ENCODE measurements at places on chromosomes 5 and 9. TPM values are rescaled to one million over a fixed set of nuclear protein-coding genes. Genes with fewer than 3 reads are reported as not detected.

Gene ENTPD8
- 14.2 TPM for polyA plus RNA-seq

Gene PTGDS
- polyA plus RNA-seq, result 4.6 TPM

- no peak for DNase-seq
- peaks cover 3% of the 10 kb centered on the region for H3K4me1 ChIP-seq
- no peak overlapping the region for H3K27ac ChIP-seq
- no peaks in the 10 kb centered on the region for H3K27me3 ChIP-seq
- H3K36me3 ChIP-seq, result no peaks in the 10 kb centered on the region
These were observed 35.6 kb downstream of the S1PR3 start for GRCh38 chr9:89026876-89027275.

GRCh38 chr9:83281306-83282255 is 218.6 kb upstream of the RASEF start:
- no peak overlapping the region for H3K4me3 ChIP-seq
- H3K4me1 ChIP-seq, result no peaks in the 10 kb centered on the region
- no peak overlapping the region for H3K27ac ChIP-seq
- H3K27me3 ChIP-seq, result no peaks in the 10 kb centered on the region
- no peaks in the 10 kb centered on the region for H3K36me3 ChIP-seq

GRCh38 chr9:132008184-132008803 is 71.4 kb downstream of the MED27 start:
- no peak overlapping the region for H3K4me3 ChIP-seq
- DNase-seq, result no peak
- no peaks in the 10 kb centered on the region for H3K4me1 ChIP-seq
- H3K27ac ChIP-seq, result no peak overlapping the region
- H3K36me3 ChIP-seq, result peaks cover 2% of the 10 kb centered on the region

GRCh38 chr9:106653213-106653612 is 209.8 kb upstream of the ZNF462 start:
- DNase-seq, result no peak
- no peaks in the 10 kb centered on the region for H3K4me1 ChIP-seq
- no peaks in the 10 kb centered on the region for H3K27me3 ChIP-seq

DNA sequence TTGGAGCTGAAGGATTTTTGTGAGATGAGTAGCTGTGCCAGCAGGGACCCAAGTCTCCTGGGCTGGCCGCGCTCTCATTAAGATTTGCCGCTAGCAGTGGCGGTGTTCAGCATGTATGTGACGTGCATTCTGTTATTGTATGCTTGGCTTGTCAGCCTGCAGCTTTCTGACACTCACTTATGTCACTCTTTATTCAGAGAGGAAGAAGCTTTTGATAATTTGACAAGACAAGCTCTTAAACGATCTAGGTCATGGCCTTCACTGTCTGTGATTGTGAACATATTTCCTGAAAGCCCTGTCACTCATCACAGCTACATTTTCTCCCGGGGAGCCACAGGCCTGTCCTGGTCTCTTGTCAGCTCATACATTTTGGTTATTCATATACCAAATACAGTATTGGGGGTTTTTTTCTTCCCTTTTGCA is 98.2 kb upstream of the GRHPR start:
- H3K36me3 ChIP-seq, result no peaks in the 10 kb centered on the region
- DNase-seq, result no peak
- H3K4me1 ChIP-seq, result peaks cover 10% of the 10 kb centered on the region
- H3K27ac ChIP-seq, result no peak overlapping the region
- H3K4me3 ChIP-seq, result no peak overlapping the region
